ENCODE measurements at places on chromosomes 13 and 19.
A peak's percentile ranks its signal among the peaks of the same experiment; 100 is the strongest.

GRCh38 chr19:3585301-3586126, at the start of gene GIPC3:
Gene GIPC3, plus strand, starts transcription at chr19:3585478. Its CDS starts 120 bp downstream, at chr19:3585598.
- no peak for DNase-seq

GRCh38 chr13:110123041-110123809, 183.7 kb downstream of the COL4A1 start:
- DNase-seq, result no peak

GRCh38 chr13:50993934-50994333, 84.3 kb downstream of the RNASEH2B start:
- peak; percentile 69 for DNase-seq

DNA sequence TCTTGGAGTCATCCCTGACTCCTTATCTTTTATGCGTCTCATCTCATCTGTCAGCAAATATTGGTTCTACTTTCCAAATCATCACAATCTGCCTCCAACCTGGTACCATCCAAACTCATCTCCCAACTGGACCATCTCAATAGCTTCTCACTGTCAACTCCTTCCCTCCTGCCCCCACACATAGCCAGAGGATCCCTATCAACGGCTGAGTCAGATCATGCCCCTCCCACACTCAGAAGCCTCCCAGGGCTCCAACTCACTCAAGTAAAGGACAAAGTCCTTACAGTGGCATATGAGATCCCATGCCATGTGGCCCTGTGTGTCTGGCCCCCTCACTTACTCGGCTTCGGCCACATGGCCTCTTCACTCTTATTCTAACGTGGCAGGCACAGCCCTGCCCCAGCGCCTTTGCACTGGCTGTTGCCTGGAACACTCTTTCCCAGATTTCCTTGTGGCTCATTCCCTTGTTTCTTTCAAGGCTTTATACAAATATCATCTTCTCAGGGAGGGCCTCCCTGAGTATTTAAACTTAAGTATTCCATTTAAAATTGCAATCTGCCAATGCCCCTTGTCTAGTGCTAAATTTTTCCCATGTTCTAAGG, 4.3 kb downstream of the SPRED3 start:
- DNase-seq, result peak; percentile 69

- no peak for DNase-seq
These were observed 49.1 kb downstream of the CEBPG start for GRCh38 chr19:33422369-33423180.

DNA sequence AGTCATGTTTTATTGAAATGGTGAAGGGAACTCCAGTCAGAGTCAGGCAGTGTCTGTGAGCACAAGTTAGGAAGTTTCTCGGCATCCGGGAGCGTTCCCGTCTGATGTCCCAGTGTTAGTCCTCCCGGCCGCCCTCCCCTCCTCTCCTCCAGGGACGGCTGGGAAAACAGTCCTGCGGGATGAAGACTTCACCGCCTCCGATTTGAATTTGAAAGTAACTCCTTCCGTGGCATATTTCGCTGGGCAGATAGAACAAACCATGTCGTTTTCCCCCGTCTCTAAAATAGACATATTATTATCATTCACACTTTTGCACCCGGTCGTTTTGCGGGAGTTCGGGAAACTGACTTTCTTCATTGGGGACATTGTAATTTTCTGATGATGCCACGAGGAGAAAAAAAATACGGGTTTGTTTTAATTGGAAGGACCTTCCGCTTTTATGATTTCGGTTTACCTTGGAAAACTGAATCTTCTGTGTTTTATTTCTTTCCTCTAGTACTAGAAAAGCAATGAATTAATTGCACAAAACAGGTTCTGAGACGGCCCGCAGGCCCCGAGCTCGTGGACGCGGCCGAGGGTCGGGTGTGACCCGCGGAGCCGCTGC, 76.6 kb downstream of the ZIC5 start:
- DNase-seq, result no peak

DNA sequence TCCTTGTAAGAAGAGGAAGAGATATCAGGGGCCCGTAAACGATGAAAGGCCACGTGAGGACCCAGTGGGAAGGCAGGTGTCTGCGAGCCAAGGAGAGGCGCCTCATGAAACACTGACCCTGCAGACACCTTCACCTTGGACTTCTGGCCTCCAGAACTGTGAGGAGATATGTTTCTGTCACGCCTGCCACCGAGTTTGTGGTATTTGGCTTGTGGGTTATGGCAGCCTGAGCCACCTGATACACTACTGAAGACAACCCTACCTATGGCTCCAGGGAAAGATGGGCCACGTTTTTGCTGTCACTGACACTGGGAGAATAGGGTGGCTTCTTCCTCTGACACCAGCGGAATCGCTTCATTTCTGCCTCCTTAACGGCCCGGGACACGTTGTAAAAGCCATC, 217.5 kb upstream of the MAB21L1 start:
- DNase-seq, result no peak

GRCh38 chr19:29395734-29396414, 129.9 kb upstream of the VSTM2B start:
- no peak for DNase-seq

DNA sequence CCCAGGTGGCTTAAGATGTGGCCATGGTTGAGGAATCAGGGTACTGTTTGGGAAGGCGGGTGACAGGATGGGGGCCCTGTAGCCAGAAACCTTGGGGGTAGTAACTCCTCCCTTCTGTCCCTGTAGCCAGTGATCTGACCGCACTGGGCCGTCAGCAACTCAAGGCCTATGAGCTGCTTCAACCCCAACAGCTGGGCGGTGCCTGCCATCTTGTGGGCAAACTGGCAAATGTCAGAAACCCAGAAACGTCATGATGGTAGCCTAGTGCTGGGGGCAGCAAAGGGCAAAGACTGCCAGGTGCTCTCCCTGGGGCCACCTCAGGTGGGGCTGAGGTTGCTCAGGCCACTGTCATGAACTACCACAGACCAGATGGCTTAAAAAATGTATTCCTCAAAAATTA, 3.5 kb downstream of the COPE start:
- peak; percentile 48 for DNase-seq

DNA sequence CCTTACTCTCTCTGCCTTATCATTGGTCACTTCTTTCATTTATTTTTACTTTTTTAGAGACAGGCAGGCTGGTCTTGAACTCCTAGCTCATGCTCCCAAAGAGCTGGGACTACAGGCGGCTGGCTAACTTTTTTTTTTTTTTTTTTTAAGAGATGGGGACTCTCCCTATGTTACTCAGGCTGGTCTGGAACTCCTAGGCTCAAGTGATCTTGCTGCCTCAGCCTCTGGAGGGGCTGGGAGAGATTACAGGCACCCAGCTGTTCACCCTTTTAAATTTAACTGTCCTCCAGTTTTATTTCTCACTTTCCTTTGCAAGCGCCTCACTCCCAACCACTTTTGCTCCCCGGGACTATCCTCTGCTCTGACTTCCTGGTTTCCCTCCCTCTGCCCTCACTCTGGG, 5.6 kb upstream of the CLDN10 start:
- no peak for DNase-seq

DNA sequence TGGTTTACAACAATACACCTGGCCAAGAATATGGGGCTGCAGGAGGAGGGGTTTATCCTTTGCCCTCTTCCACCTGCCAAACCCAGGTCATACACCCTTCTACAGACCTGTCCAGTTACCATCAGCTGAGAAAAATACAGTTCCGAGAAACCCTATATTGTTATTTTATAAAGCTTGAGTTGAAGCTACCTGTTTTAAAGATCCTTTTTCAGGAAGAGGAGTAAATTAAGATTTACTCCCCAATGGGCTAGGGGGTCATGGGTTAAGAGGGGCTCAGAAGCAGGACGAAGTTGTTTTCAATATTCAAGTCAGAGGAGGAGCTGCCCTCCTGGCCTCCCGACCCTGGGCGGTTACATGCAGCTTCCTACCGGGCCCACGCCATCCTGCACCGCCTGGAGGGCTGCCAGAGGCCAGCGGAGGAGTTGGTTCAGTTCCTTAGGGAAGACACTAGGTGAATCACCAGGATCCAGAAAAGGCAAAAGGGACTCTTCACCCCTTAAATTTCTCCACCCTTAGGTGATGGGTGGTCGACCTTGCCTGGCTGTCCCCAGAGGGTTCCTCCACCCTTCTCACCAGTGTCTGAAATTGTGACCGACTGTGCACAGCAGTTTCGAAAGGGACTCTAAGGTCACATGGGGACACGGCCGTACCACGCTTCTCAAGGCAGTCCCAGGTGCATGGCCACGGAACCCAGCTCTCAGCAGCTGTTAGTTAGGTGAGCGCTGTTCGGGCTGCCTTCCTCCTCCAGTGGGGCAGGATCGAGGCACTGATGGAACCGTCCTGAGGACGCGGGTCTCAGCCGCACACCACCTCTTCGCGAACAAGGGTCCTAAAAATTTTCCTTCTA, 1.2 kb downstream of the GJB2 start:
- peak; percentile 29 for DNase-seq

DNA sequence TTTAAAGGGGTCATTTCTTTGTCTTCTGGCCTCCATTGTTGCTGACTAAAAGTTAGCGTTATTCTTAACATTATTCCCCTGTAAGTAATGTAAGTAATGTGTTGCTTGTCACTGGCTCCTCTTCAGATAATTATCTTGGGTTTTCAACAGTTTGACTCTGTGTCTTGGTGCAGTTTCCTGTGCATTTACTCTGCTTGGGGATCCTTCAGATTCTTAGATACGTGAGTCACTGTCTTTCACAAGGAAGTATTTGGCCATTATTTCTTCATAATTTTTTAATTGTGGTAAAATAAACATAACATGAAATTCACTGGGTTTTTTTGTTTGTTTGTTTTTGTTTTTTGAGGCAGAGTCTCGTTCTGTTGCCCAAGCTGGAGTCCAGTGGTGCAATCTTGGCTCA, 13.5 kb upstream of the OR7D2 start:
- DNase-seq, result peak; percentile 32

- no peak for DNase-seq
These were observed 262.7 kb downstream of the KCNRG start for GRCh38 chr13:50277906-50278305.

- peak; percentile 96 for DNase-seq
These were observed 18.0 kb upstream of the GARRE1 start for GRCh38 chr19:34236035-34236987.

- no peak for DNase-seq
These were observed 2.8 kb downstream of the PCDH9 start for GRCh38 chr13:67227131-67227983.

DNA sequence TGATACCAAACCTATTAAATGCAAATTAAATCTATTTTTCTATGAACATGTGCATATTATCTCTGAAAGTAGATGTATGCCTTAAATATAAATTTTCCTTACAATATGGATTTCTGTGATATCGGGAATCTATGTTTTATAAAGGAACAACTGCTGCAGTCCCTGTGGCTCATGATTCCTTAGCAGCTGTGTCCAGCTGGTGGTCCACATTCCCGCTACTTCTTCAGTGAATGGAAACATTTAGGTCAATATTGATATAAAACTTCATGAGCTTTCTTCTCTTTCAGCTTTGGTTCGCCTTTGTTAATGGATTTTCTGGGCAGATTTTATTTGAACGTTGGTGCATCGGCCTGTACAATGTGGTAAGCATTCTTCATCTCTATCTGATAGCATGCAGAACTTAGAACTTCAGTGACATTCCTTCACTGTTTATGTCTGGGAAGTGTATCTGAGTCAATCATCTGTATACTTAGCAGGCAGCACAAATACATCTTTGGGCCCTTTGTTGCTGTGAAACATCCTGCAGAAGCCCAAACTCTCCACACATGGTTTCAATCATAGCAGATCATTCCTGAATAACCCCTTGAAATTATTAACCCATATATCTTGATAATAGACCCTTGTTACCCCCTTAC, 223.9 kb downstream of the SHISA2 start:
- peak; percentile 7 for DNase-seq

DNA sequence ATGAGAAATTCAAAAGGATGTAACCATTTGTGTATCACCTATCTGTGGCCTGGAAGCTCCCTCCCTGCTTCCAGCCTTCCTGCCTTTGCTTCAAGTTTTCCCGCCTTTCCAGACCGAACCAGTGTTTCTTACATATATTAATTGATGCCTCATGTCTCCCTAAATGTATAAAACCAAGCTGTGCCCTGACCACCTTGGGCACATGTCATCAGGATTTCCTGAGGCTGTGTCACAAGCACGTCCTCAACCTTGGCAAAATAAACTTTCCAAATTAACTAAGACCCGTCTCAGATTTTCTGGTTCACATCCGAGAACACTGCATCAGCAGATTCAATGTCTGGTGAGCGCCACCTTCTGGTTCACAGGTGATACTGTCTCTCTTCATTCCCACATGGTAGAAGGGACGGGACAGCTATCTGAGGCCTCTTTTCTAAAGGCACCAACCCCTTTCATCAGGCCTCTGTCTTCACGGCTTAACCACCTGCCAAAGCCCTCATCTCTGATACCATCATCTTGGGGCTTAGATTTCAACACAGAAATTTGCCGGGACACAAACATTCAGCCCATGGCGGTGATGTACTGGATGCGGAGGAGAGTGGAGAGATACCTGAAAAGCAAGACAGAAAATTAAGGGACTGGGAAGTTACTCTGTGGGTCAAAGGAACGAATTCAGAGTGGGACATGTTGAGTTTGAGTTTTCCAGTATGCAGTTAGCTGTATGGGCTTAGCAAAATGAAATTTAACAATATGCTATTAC, 58.7 kb upstream of the PABPC3 start:
- peak; percentile 54 for DNase-seq

- peak; percentile 45 for DNase-seq
These were observed 669.2 kb downstream of the DIAPH3 start for GRCh38 chr13:59494560-59494970.

DNA sequence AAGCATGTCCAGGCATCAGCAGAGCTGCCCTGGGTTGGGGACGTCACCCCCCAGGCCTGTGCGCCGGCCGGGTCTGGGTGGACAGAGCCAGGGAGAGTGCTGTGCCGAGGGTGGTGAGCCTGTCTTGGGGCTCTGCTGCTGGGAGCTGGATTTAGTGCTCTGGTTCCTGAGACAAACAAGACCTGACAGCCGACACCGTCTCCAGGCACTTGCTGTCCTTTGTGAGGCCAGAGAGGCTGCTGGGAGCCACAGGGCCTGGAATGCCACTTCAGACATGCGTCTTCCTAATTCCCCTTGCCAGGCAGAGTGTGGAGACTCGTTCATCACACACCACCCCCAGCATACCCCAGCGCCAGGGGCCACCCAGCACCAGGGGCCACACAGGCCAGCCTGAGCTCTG, 165.8 kb downstream of the KDM4B start:
- no peak for DNase-seq

DNA sequence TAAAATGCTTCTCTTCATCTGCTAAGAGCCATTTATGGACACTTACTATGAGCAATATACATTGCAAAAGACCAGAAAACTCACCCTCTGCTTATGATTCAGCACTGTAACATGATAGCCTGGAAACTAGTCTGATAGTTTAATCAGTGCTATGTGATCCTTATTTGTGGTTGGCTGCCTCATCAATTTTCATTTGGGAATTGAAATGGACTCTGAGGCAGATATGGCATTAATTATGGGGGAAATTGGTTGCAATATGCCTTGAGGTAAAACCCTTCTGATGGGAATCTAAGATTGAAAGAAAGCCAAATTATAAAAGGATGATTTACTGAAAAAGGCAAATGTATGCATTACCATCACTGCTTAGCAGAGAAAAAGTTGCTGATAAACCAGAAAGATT, 33.5 kb downstream of the FAM216B start:
- DNase-seq, result peak; percentile 86

- peak; percentile 89 for DNase-seq
These were observed 488.8 kb downstream of the IRS2 start for GRCh38 chr13:109297628-109298027.
